ENCODE measurements at places on chromosomes 16 and 17. TPM values are rescaled to one million over a fixed set of nuclear protein-coding genes. Genes with fewer than 3 reads are reported as not detected.

Gene QRICH2
- 1.6 TPM for total RNA-seq

Gene SULT1A2
- 17.2 TPM for total RNA-seq

Gene ATF7IP2
- 5.0 TPM for total RNA-seq

DNA sequence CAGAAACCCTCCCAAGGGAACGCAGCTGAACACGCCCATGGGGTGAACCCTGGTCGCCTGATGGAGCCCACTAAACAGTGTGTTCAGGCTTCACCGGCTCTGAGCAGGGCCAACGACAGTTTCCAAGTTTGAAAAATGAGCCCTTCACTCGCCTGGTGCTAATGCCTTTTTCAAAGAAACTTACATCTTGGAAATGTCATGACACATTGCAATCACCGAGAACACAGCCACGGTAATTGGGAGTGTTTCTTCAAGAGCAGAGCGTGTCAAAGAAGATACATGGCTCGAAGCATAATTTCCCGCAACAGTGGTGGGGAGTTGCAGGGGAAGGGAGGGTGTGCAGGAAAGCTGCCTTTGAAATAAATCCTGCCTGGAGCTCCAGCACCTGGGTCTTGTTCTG is 463.2 kb downstream of the TMEM114 start:
- DNase-seq: no peak

DNA sequence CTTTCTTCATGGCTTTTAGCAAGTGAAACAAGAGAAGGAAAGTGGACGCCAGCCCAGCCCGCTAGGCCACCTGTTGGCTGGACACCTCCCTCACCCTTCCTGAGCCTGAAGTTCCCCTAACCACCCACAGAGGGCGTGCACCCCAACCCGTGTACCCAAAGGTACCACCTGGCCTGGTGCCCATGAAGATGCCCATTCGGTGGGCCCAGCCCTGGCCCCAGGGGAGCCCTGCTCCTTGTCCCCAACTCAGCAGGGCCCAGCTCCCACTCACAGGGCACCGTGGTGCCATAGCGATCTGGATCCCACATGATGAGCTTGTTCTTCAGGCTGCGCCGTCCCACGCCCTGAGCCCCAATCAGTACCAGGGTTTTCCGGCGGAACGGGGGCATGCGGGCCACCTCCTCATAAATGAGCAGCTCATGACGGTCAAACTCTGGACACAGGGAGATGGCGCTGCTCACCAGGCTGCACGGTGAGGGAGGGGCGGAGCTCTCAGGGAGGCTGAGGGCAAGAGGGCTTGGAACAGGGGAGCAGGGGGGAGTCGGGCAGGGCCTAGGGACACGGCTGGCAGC is 26.8 kb downstream of the MPP2 start:
- peak; percentile 78 for DNase-seq

- DNase-seq: no peak
Measured at GRCh38 chr17:8953156-8953885, 12.2 kb downstream of the PIK3R5 start.

GRCh38 chr17:37512442-37513068 is 22.9 kb downstream of the DUSP14 start:
- DNase-seq: no peak

DNA sequence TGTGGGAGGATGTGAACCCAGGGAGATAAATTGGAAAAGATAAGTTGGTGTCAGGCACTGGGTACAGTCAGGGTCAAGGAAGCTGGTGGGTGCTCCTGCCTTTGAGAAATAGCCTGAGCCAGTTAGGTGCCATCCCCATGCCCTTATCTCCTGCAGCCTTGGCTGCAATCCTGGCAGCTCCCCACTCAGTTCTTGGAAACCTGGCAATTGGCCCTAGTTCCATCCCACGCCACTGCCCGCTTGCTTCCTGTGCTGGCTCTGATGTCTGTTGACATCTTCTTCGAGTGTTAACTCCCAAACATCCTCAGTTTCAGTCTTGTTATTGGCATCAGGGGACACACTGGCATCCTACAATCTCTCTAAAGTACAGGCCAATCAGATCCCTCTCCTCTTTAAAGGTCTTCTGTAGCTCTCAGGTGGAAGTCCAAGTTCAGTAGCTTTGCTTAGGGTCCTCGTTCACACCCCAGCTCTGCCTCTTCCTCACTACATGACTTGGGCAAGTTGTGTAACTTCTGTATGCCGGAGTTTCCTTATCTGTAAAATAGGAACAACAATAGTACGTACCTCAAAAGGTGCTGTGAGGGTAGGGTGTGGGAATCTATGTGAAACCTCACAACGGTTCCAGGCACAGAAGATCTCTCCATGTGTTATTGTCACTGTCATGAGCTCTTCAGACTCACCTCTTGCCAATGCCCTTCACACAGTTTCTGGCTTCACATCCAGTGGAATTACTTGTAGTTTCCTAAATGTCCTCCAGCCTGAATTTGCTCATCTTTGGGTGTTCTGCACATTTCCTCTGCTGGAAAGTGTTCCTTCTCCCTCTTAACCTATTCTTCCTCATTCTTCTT is 13.5 kb upstream of the PRKAR1A start:
- peak; percentile 33 for DNase-seq

DNA sequence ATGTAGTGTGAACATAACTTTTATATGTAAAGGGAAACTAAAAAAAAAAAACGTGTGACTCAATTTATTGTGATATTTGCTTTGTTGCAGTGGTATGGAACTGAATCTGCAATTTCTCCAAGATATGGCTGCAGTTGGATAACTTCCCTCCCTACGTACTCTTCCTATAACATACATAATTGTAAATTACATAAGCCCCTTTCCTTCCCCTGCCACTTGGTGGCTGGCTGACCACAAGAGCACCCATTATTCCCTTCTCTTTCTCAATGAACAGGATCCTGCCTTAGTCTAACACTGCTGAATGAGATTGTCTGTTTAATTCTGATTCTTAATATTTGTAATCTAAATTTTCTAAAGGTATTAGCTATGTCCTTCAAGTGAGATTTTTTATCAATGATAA is 27.8 kb downstream of the CCL4 start:
- no peak for DNase-seq

All from mucosa of descending colon (tissue), 3 donors.